H9 (cell line): ENCODE measurements at places on chromosomes 7 and 10. TPM values are rescaled to one million over a fixed set of nuclear protein-coding genes. Genes with fewer than 3 reads are reported as not detected.

- H3K4me3 ChIP-seq, result no peak overlapping the region
- DNase-seq, result peak; percentile 93
- H3K27me3 ChIP-seq, result no peaks in the 10 kb centered on the region; the same call in 1 of the 2 replicates
- H3K27ac ChIP-seq, result no peak overlapping the region
- no peaks in the 10 kb centered on the region for H3K36me3 ChIP-seq
Measured at GRCh38 chr7:3722396-3722922, 421.4 kb downstream of the SDK1 start.

The ENTPD1 gene
- total RNA-seq, result 1.9 and 2.0 TPM in 2 replicates

DNA sequence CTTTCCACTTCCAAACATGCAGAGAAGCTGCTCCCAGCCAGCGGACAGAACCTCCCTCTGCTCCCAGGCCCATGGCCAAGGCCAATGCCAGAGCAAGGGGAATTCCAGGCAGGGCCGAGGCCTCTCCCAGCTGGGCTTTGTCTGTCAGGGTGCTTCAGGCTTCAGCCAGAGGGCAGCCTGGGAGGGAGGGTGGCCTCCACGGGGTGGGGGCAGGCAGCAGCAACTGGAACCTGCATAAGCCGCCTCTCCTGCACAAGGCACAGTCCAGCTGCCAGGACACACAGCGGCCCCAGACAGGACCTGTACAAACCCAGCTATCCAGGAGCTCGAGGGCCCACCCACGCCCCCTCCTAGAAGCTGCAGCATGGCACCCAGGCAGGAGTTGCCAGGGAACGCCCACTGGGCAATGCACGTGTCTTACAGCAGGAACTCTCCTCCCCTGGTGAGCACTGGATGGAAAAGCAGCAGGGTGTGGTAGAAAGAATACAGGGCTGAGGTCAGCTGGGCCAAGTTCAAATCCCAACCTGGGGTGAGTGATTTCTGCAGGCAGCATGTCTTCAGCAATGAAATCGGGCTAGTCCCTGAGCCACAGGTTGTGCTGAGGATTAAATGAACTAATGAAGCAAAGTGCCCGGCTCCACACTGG lies 7.6 kb downstream of the FAM53B start:
- peaks cover 14% of the 10 kb centered on the region; the same call in 1 of the 2 replicates for H3K4me1 ChIP-seq
- H3K27me3 ChIP-seq, result no peaks in the 10 kb centered on the region
- H3K27ac ChIP-seq, result no peak overlapping the region
- H3K4me3 ChIP-seq, result no peak overlapping the region
- DNase-seq, result peak; percentile 29
- peaks cover 5% of the 10 kb centered on the region for H3K36me3 ChIP-seq

- H3K36me3 ChIP-seq, result peaks cover 5% of the 10 kb centered on the region; the same call in 1 of the 2 replicates
- H3K4me3 ChIP-seq, result no peak overlapping the region
- H3K4me1 ChIP-seq, result no peaks in the 10 kb centered on the region; the same call in 1 of the 2 replicates
- DNase-seq, result peak; percentile 48
- no peak overlapping the region for H3K27ac ChIP-seq
Measured at GRCh38 chr7:140674899-140675701, 2.4 kb downstream of the ADCK2 start.

GRCh38 chr7:157547611-157548010 lies 210.8 kb downstream of the DNAJB6 start:
- DNase-seq, result no peak
- no peaks in the 10 kb centered on the region for H3K27me3 ChIP-seq
- H3K4me1 ChIP-seq, result no peaks in the 10 kb centered on the region
- no peaks in the 10 kb centered on the region for H3K36me3 ChIP-seq

The SCIN gene
- 0.44 and 0.50 TPM in 2 replicates for total RNA-seq

- peaks cover 7% of the 10 kb centered on the region; the same call in 1 of the 2 replicates for H3K4me1 ChIP-seq
- no peak for DNase-seq
- no peaks in the 10 kb centered on the region for H3K36me3 ChIP-seq
- no peaks in the 10 kb centered on the region for H3K27me3 ChIP-seq
- H3K4me3 ChIP-seq, result no peak overlapping the region
Measured at GRCh38 chr7:21028599-21028998, 241.9 kb upstream of the SP8 start.

GRCh38 chr7:104993217-104993862 lies 20.7 kb upstream of the KMT2E start:
- no peak overlapping the region for H3K4me3 ChIP-seq
- H3K36me3 ChIP-seq, result peaks cover 1% of the 10 kb centered on the region; the same call in 2 of the 3 replicates
- no peak for DNase-seq
- H3K27ac ChIP-seq, result no peak overlapping the region

The COL1A2 gene
- 42.1 and 42.8 TPM in 2 replicates for total RNA-seq

The ZP3 gene
- total RNA-seq, result 1.3 TPM in 2 replicates

The EDRF1 gene
- total RNA-seq, result 48.2 and 51.0 TPM in 2 replicates

GRCh38 chr7:88758381-88759229 lies 895 bp upstream of the ZNF804B start:
- no peaks in the 10 kb centered on the region for H3K4me1 ChIP-seq
- no peak overlapping the region for H3K27ac ChIP-seq
- no peaks in the 10 kb centered on the region for H3K36me3 ChIP-seq
- DNase-seq, result peak; percentile 65
- peaks cover 6% of the 10 kb centered on the region; the same call in 1 of the 2 replicates for H3K27me3 ChIP-seq

GRCh38 chr7:127979113-127979727 lies 52.0 kb downstream of the LRRC4 start:
- no peak overlapping the region for H3K27ac ChIP-seq
- peak; percentile 82 for DNase-seq
- H3K4me1 ChIP-seq, result peaks cover 6% of the 10 kb centered on the region; the same call in 1 of the 2 replicates

GRCh38 chr10:130169136-130169859 lies 33.1 kb downstream of the GLRX3 start:
- H3K4me1 ChIP-seq, result peaks cover 3% of the 10 kb centered on the region; the same call in 1 of the 2 replicates
- DNase-seq, result no peak
- H3K4me3 ChIP-seq, result no peak overlapping the region
- peaks cover 18% of the 10 kb centered on the region; the same call in 2 of the 3 replicates for H3K36me3 ChIP-seq
- H3K27me3 ChIP-seq, result no peaks in the 10 kb centered on the region

- no peak overlapping the region for H3K4me3 ChIP-seq
- DNase-seq, result no peak
- H3K36me3 ChIP-seq, result peaks cover 2% of the 10 kb centered on the region
- no peak overlapping the region for H3K27ac ChIP-seq
Measured at GRCh38 chr10:81031774-81032173, 494.1 kb downstream of the SH2D4B start.

GRCh38 chr7:127550247-127550646 lies 35.1 kb downstream of the GCC1 start:
- H3K4me3 ChIP-seq, result no peak overlapping the region
- H3K4me1 ChIP-seq, result no peaks in the 10 kb centered on the region
- H3K27ac ChIP-seq, result no peak overlapping the region
- H3K36me3 ChIP-seq, result peaks cover 3% of the 10 kb centered on the region; the same call in 1 of the 3 replicates
- no peak for DNase-seq

- H3K4me1 ChIP-seq, result no peaks in the 10 kb centered on the region
- H3K4me3 ChIP-seq, result no peak overlapping the region
- H3K27me3 ChIP-seq, result no peaks in the 10 kb centered on the region
- DNase-seq, result no peak
- H3K36me3 ChIP-seq, result no peaks in the 10 kb centered on the region; the same call in 1 of the 2 replicates
Measured at GRCh38 chr7:8232999-8233847, 28.7 kb downstream of the ICA1 start.

The SH2B2 gene
- total RNA-seq, result 9.4 and 10.4 TPM in 2 replicates

The PKD2L1 gene
- 0.20 TPM in 1 of 2 replicates, not detected in the other for total RNA-seq

The STRA8 gene
- total RNA-seq, result not detected in 2 replicates

DNA sequence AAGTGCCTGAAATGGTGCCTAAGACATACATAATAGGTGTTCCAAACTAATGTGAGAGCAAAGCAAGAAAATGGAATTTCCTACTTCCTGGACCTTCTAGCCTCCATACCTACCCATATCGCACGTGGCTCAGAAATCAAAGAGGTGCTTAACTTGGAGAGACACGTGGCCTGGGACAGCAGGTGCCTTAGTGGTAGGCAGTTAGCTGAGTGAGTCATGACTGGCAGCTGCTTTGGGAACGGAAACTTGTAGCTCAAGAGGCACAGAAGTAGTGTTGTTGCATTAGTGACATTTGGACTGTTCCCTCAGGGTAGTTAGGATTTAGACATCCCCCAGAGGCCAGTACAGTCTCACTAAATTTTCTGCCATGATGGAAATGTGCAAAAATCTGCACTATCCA lies 12.0 kb upstream of the BMPER start:
- no peaks in the 10 kb centered on the region for H3K27me3 ChIP-seq
- H3K36me3 ChIP-seq, result no peaks in the 10 kb centered on the region
- no peak overlapping the region for H3K4me3 ChIP-seq
- H3K27ac ChIP-seq, result no peak overlapping the region
- DNase-seq, result no peak
- no peaks in the 10 kb centered on the region for H3K4me1 ChIP-seq

The MSANTD7 gene
- 23.1 and 25.0 TPM in 2 replicates for total RNA-seq

GRCh38 chr7:25735674-25736242 lies 416.2 kb upstream of the NFE2L3 start:
- no peak for DNase-seq
- H3K36me3 ChIP-seq, result no peaks in the 10 kb centered on the region
- H3K4me1 ChIP-seq, result peaks cover 12% of the 10 kb centered on the region
- H3K27ac ChIP-seq, result no peak overlapping the region
- H3K4me3 ChIP-seq, result no peak overlapping the region

GRCh38 chr10:12835709-12836108 lies 165.8 kb downstream of the CCDC3 start:
- H3K36me3 ChIP-seq, result no peaks in the 10 kb centered on the region
- H3K4me3 ChIP-seq, result no peak overlapping the region
- DNase-seq, result no peak
- H3K27me3 ChIP-seq, result no peaks in the 10 kb centered on the region
- H3K27ac ChIP-seq, result no peak overlapping the region
- no peaks in the 10 kb centered on the region for H3K4me1 ChIP-seq

DNA sequence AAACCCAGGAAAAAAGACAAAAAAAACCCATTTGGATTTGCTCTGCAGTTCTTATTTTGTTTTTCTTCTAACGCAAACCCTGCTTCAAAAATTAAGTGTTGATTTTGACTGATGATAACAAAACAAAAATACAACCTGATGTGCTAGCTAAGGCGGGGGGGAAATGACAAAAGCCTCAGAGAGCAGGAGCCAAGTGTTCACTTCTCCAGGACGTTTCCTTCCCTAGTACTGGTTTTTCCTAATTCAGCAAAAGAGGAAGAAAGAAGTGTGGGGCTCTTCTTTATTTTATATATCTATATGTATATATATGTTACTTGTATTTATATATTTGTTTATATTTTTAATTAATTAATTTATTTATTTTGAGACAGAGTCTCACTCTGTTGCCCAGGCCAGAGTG lies 28.0 kb downstream of the SNX10 start:
- no peak for DNase-seq
- no peak overlapping the region for H3K27ac ChIP-seq
- H3K36me3 ChIP-seq, result no peaks in the 10 kb centered on the region
- no peak overlapping the region for H3K4me3 ChIP-seq
- H3K4me1 ChIP-seq, result no peaks in the 10 kb centered on the region
- H3K27me3 ChIP-seq, result no peaks in the 10 kb centered on the region

The POLR2J3 gene
- total RNA-seq, result 12.3 and 14.9 TPM in 2 replicates

The NSUN6 gene
- 10.2 and 11.9 TPM in 2 replicates for total RNA-seq

- H3K36me3 ChIP-seq, result no peaks in the 10 kb centered on the region; the same call in 1 of the 2 replicates
- H3K4me1 ChIP-seq, result no peaks in the 10 kb centered on the region; the same call in 1 of the 2 replicates
- no peaks in the 10 kb centered on the region for H3K27me3 ChIP-seq
Measured at GRCh38 chr7:98630149-98630548, 13.1 kb downstream of the NPTX2 start.

- no peak overlapping the region for H3K27ac ChIP-seq
- H3K27me3 ChIP-seq, result no peaks in the 10 kb centered on the region
- H3K4me1 ChIP-seq, result no peaks in the 10 kb centered on the region; the same call in 1 of the 2 replicates
- DNase-seq, result no peak
- H3K4me3 ChIP-seq, result no peak overlapping the region
Measured at GRCh38 chr10:60508037-60508436, 118.4 kb upstream of the ANK3 start.

DNA sequence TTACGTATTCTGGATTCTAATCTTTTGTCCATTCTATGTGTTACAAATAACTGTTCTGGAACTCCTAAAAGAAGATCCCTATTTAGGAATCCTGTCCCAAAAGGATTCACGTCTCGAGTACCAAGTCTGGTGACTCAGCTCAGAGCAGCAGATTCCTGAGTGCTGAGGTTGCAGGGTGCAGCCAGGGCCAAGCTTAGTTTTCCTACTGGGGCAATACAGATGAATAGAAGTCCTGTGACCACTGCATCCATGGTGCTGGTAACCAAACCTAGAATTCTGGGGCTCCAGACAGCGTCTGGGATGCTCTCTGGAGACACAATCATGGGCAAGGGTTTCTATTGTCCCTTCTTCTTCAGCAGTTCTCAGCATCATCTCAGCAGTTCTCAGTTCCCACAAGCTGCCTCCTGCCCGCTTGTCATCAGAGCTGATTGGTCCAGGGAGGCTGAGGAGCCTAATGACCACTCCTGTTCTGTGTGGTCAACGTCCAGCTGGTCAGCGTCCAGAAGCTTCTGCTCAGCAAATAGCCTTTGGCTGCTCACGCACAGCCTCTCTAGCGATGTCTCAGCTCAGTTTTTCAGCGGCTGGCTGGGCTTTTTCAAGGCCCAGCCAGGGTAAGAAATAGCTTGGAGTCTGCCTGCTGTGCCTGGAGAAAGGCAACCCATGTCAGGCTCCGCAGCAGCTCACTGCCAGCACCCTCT lies 50.4 kb upstream of the C7orf33 start:
- H3K4me3 ChIP-seq, result no peak overlapping the region
- no peaks in the 10 kb centered on the region for H3K27me3 ChIP-seq
- H3K27ac ChIP-seq, result no peak overlapping the region
- H3K36me3 ChIP-seq, result no peaks in the 10 kb centered on the region
- H3K4me1 ChIP-seq, result no peaks in the 10 kb centered on the region
- DNase-seq, result no peak

GRCh38 chr10:92323079-92323478 lies 32.1 kb downstream of the MARCHF5 start:
- no peaks in the 10 kb centered on the region; the same call in 1 of the 2 replicates for H3K4me1 ChIP-seq
- H3K4me3 ChIP-seq, result no peak overlapping the region
- H3K27me3 ChIP-seq, result no peaks in the 10 kb centered on the region
- DNase-seq, result no peak
- no peak overlapping the region for H3K27ac ChIP-seq
- peaks cover 5% of the 10 kb centered on the region; the same call in 2 of the 3 replicates for H3K36me3 ChIP-seq

DNA sequence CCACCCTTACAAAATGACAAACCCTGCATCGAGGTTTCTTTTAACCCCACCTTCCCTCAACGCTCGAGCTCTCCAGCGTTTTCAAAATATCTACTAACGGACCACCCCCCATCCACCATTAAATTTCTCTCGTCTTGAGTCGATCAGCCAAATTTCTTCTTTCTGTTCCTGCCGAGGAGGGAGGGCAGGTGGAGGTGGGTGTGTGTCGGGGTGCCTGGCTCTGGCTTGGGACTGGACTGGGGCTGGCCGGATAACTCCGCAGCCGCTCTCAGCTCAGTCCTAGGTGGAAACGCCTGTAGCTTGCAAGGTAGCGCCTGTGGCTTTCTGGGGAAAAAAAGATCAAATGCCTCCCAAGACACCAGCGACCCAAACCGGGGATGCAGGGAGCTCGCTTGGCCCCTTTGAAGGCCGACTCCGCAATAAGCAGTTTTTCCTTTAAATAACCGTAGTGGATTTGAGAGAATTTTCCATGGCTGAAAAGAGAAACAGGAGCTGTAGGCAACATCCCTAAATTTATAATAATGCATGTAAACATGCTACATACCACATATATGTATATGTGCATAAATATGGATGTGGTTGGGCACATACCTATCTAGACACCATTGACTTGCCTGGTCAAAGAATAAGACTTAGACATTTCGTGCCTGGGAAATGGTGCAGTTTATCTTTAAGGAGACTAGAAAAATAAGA lies 1.9 kb upstream of the TMEM178B start:
- H3K36me3 ChIP-seq, result no peaks in the 10 kb centered on the region
- no peak overlapping the region for H3K27ac ChIP-seq
- no peaks in the 10 kb centered on the region; the same call in 1 of the 2 replicates for H3K27me3 ChIP-seq
- H3K4me1 ChIP-seq, result no peaks in the 10 kb centered on the region; the same call in 1 of the 2 replicates
- peak overlapping the region; percentile 89 for H3K4me3 ChIP-seq

GRCh38 chr10:1366322-1366691 lies 310.1 kb downstream of the WDR37 start:
- no peak for DNase-seq
- no peak overlapping the region for H3K27ac ChIP-seq
- peaks cover 2% of the 10 kb centered on the region; the same call in 1 of the 2 replicates for H3K4me1 ChIP-seq
- no peaks in the 10 kb centered on the region for H3K27me3 ChIP-seq
- H3K36me3 ChIP-seq, result no peaks in the 10 kb centered on the region
